Renal cortex interstitium (tissue), 15 donors: ENCODE measurements at places on chromosomes 1 and 21. TPM values are rescaled to one million over a fixed set of nuclear protein-coding genes. Genes with fewer than 3 reads are reported as not detected.
A peak's percentile ranks its signal among the peaks of the same experiment; 100 is the strongest.

DNA sequence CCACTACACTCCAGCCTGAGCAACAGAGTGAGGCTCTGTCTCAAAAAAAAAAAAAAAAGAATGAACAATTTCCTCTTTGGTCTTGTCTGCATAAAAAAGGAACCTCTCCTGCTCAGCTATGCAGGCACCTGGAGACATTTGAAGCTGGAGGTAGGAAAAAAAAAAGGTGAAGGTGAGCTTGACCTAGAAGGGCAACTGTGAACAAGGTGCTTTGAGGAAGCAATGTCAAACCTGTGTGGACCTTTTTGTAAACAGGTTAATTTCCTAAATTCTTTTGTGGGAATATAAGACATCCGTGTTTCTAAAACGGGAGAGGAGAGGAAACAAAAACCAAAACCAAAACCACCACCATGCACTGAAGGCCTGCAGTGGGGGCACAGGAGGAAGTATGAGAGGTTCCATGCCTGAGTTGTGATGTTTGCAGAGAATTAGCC, 77.5 kb downstream of the SLC45A1 start:
- DNase-seq, result no peak

The HAO2 gene
- polyA plus RNA-seq, result 93.8 TPM

The WNT4 gene
- 8.1 TPM for polyA plus RNA-seq

- no peak for DNase-seq
Observed at GRCh38 chr1:22472596-22472995, 20.9 kb downstream of the ZBTB40 start.

- DNase-seq, result peak; percentile 29
Observed at GRCh38 chr1:173202424-173203145, 4.5 kb downstream of the TNFSF4 start.

The DIO1 gene
- 5.8 TPM for polyA plus RNA-seq

- DNase-seq, result peak; percentile 93
Observed at GRCh38 chr1:155609515-155610256, at the start of gene MSTO1. MSTO1 (plus strand) TSS chr1:155610218; CDS start chr1:155610249, 31 bp downstream.

- no peak for DNase-seq
Observed at GRCh38 chr1:230284891-230285290, 141.2 kb downstream of the PGBD5 start.

GRCh38 chr1:204491655-204492054, 3.0 kb downstream of the PIK3C2B start:
- no peak for DNase-seq

GRCh38 chr1:163056831-163057230, 12.3 kb upstream of the RGS4 start:
- no peak for DNase-seq

DNA sequence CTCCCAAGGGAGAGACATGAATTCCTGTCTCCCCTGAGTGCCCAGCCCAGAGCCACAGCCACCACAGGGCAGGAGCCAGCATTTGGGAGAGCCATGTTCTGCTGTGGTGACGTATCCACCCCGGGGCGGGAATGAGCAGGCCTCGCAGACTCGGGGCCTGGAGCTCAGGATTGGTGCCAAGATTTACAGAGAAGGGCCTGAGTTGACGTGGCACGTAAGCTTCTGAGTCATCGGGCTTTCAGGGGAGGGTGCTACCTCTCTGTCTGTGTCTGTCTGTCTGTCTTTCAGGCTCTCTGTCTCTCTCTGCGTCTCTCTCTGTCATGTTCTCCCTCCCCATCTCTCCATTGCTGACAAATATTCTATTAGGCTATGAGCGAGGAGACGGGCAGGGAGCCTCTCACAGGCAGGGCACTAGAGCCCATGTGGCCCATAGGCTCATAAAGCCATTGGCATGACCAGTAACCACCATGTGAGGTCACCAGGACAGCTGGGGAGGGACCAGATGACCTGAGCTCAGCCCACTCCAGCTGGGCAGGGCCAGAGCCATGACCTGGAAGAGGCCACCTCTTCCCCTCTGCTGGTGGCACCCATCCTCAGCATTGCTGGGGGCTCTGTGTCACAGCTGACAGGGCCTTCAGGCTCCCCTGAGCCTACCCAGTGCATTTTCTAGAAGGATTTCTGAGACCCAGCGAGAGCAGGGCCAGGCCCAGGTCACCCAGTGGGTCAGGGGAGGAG, 300.0 kb upstream of the VAMP3 start:
- no peak for DNase-seq

DNA sequence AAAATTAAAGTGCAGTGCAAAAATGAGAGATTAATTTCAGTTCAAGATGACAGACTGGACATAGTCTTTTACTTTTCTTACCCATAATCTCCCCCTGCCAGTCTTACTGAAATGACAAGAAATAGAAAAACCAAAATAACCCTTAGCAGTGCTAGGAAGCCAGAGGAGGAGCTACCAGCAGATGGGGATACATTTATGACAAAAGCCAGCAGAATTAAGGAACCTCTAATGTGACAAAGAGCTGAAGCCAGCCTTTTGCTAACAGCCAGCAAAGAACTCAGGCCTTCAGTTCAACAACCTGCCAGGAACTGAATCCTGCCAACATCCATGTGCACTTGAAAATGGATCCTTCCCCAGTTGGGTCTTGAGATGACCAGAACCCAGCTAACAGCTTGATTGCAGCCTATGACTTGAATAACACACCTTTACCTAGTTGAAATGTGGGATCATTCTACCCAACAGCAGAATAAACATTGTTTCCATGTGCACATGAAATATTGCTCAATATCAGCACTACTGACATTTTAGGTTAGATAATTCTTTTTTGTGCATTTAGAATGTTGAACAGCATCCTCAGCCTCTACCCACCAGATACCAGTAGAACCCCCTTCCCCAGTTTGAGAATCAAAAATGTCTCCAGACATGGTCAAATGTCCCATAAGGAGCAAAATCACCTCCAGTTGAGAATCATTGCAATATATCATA, 7.9 kb upstream of the TRAF5 start:
- no peak for DNase-seq

DNA sequence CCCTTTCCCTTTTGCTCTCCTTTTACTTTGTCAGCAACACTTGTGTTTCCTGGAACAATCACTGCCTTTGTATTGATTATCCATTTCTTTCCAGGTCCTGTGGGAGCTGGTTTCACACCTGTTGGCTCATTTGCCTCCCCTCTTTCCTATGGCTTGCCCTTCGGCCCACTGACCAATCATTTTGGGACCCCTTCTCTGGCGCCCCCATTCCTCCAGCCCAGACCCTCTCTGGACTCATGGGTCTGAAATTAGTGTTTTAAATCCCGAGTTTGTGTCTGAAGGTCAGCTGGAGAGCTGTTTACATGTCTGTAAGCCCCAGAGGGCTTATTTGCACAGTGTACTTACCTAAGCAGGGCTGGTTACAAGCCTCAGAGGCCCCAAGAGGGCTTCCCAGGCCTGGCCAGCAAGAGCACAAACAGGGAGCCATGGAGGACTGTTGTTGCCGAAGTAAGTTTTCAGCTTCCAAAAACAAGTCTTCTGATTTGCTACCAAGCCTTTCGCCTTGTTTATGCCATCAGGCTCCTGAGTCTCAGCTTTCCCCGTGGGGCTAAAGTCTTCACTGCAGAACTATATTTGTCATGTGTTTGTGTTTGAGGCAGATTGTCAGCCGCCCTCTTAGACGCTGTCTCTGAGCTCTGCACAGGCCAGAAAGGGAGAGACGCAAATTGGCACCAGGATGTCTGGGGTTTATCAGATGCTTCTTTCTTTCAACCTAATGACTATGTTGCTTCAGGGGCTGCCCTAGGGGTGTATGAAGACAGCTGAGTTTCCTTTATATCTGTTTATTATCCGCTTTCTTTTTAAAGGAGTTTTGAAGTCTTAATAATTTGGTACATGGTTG, 93.0 kb downstream of the ATP1A1 start:
- DNase-seq, result no peak

The MYBPHL gene
- polyA plus RNA-seq, result not detected

DNA sequence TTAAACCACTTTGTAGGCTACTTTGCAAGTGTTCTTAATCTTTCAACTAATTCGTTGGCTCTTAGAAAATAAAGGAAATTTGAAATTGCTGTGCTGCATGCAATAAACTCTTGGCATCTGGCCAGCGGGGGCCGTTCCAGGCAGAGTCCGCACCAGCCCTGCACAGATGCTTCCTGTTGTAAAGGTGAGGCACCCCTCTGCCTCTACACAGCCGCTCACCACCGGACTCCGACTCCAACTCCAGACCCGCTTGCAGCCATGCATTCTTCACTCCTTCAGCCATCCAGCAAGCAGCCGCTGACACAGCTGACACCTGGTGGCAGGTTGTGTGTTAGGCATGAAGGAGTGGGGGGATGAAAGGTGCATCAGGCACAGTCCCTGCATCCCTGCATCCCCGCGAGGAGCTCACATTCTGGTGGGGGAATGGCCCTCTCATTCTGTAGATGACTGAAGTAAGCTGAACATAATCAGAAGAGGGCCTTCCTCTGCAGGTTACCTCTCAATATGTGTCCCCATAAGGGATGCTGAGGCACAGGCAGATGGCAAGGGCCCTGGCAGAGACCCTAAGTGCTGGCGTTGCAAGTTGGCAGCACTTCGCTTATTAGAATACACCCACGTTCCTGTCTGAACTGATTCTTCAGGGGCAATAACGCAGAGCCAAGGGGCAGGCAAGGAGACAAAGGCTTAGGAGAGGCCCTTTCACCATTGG, 56.8 kb downstream of the GLIS1 start:
- DNase-seq, result peak; percentile 33

The SPRR3 gene
- not detected for polyA plus RNA-seq

The SPRR4 gene
- not detected for polyA plus RNA-seq

DNA sequence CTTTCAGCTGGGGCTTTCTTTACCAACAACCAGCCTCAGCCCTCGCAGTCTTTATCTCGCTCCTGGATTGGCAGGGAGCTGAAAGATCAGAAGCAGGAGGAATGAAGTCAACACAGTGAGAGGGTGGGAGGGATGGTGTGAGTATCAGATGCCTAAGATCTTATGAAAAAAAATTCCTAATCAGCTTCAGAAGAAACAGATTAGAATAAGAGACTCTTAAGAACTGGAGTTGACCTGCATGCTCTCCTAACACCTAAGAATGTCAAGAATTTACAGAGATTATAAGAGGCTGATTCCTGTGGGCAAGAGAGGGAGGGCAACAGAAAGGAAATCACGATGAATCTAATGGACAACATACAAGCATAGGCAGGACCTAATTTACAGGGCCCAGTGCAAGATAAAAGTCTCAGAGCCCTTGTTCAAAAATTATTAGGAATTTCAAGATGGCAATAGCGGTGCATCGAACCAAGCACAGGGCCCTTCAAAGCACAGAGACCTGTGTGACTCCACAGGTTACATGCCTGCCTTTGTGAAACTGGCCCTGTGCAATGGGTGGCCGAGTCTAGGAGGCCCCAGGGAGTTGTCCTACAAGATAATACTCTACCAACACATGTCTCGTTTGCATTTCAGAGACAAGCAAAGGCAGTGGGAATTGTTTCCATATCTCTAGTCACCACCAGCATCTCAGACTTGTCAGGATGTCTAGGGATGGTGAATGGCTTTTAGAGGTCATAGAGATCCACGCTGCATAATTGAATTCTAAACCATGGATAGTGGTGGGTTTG, 65.3 kb upstream of the PPP2R5A start:
- DNase-seq, result no peak

GRCh38 chr1:105934806-105935205, 1121.7 kb upstream of the PRMT6 start:
- no peak for DNase-seq

GRCh38 chr1:2636733-2637132, 3.9 kb upstream of the MMEL1 start:
- DNase-seq, result no peak

DNA sequence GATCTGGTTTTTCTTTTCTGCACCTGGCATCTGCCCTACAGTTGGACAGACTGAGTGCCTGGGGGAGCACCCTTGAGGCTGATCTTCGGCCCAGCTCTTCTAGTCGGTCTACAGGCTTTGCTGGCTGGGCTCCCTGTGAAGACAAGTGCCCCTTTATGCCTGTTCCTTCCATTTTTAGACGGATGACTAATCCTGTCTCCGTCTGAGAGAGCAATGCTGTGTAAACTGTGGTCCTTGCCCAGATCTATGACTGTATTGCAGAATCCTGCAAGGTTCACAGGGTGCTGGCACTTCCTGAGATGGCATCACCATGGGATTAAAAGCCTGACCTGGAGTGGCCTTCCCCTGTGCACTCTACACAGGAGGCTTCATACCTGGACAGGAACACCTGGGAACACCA, 47.6 kb upstream of the SAMD13 start:
- DNase-seq, result no peak

GRCh38 chr21:33058527-33058926, 11.4 kb upstream of the OLIG1 start:
- DNase-seq, result no peak

GRCh38 chr1:238060061-238060460, 169.3 kb upstream of the ZP4 start:
- DNase-seq, result no peak

The SFPQ gene
- 682 TPM for polyA plus RNA-seq

The BLACAT1 gene
- polyA plus RNA-seq, result 3.1 TPM

GRCh38 chr1:194215448-194215847, 1029.0 kb upstream of the B3GALT2 start:
- no peak for DNase-seq

- no peak for DNase-seq
Observed at GRCh38 chr1:40303051-40303771, 13.9 kb downstream of the COL9A2 start.

The SFT2D2 gene
- 19.8 TPM for polyA plus RNA-seq

DNA sequence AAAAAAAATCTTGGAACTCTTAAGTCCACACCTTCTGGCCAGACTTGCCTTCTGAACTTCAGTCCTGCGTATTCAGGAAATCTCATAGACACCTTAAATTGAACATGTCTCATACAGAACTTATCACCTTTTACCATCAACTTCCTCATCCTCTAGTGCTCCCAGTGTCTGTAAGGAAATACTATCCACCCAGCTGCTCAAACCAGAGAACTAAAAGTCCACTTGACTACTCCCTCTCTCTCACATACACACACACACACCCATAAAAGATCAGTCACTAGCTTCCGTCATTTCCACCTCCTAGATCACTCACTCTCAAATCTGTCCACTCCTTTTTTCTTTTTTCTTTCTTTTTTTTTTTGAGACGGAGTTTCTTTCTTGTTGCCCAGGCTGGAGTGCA, 10.9 kb upstream of the CAP1 start:
- DNase-seq, result no peak

GRCh38 chr21:33510826-33511225, 19.3 kb upstream of the DNAJC28 start:
- DNase-seq, result no peak

DNA sequence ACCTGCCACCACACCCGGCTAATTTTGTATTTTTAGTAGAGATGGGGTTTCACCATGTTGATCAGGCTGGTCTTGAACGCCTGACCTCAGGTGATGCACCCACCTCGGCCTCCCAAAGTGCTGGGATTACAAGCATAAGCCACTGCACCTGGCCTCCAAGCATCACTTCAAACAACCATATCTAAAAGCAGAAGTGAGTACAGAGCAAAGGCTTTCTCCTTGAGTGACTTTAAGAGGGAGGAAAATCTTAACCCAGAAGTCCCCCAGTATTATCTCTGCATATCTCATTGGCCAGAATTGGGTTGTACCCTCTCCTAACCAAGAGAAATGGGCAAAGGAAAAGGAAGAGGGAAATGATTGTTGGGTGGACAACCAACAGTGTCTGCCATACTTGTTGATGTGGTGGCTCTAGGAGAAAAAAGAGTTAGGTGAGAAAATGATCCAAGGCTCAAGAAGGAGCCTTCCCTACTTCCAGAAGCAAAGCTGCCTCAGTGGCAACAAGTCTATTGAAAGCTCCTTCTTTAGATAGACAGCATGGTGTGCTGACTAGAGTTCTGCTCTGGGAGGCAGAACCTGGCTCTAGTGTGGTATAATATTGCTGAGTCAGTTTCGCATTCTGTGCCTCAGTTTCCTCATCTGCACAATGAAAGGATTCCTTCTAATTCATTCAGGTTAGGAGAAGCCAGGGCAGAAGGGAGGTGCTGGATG, 16.8 kb upstream of the FOXE3 start:
- DNase-seq, result no peak

The MMEL1 gene
- polyA plus RNA-seq, result 1.9 TPM

- DNase-seq, result no peak
Observed at GRCh38 chr21:43957128-43957571, 55.0 kb upstream of the TRAPPC10 start.

The KRTAP11-1 gene
- not detected for polyA plus RNA-seq
